HFF-Myc (cell line): ENCODE measurements at places on chromosomes 6 and 20.
A peak's percentile ranks its signal among the peaks of the same experiment; 100 is the strongest.

- DNase-seq = no peak
Measured at GRCh38 chr6:43730634-43731033, 39.4 kb upstream of the VEGFA start.

GRCh38 chr20:64038565-64039292 lies 2.7 kb downstream of the C20orf204 start:
- no peak for DNase-seq

DNA sequence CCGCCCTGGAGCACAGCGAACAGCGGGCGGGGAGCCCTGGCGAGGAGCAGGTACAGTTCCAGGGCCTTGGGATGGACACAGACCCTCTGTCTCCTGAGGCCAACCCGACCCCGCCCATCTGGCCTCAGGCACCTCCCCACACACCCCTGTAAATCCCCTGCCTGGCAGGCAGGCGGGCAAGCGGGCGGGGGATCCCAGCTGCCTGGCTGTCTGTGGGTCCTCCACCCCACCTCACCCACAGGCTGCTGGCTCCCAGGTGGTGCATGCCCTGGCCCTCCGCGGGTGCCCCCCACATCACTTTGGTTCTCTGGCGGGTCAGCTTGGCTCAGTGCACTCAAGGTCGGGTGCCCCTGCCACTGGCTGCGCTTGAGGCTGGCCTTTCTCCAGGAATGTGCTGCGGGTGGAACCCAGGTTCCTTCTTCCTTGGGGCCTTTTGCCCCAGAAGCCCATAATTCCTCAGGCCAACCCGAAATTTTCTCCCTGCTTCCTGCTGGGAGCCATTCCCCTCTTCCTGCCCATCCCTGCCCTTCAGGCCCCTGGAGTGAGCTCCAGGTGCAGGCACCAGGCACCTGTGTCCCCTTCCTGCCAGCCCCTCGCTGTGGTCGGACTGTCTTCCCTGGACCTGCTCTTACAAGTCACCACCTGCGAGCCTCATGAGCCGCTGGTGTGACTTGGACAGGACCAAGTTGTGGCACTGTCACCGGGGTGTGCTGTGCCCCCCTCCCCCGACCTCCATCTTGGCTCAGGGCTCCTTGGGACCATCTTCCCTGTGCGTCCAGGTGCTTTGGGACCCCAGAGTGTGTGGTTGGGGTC lies 5.3 kb upstream of the TNFRSF6B start:
- no peak for DNase-seq

GRCh38 chr20:33925867-33926266 lies 67.8 kb upstream of the RALY start:
- DNase-seq = no peak

DNA sequence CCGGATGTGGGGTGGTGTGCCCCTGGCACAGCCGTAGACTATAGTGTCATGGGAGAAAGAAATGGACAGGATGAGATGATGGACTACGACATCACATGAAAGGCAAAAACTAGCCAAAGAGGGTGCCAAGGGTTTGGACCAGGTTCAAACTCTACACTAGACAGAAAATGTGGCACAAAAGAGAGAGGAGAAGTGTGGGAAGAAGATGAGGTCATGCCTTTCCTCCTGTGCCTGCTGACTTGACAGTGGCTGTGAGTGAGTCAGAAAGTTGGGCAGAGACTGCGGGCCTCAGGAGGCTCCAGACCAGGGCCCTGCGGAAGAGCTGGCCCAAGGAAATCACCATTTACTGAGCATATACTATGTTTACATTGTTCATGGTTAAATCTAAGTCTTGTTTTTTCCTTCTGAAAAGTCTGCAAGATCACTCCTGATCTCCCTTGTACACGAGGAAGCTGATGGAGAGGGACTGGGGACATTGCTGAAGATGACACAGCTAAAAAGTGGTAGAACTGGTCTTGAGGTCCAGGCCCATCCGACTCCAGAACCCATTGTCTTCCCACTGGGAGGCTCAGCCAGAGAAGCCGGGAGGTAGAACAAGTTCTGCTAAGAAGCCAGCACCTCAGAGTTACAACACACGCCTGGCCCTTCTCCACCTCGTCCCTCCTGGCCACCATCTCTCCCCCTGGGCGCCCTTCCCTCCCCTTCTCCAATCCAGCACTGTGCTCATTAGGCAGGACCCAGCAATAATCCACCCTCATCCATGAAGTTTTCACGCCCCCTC lies 35.6 kb downstream of the CNKSR3 start:
- peak; percentile 32 for DNase-seq

GRCh38 chr6:135655055-135655454 lies 157.5 kb upstream of the AHI1 start:
- no peak for DNase-seq

DNA sequence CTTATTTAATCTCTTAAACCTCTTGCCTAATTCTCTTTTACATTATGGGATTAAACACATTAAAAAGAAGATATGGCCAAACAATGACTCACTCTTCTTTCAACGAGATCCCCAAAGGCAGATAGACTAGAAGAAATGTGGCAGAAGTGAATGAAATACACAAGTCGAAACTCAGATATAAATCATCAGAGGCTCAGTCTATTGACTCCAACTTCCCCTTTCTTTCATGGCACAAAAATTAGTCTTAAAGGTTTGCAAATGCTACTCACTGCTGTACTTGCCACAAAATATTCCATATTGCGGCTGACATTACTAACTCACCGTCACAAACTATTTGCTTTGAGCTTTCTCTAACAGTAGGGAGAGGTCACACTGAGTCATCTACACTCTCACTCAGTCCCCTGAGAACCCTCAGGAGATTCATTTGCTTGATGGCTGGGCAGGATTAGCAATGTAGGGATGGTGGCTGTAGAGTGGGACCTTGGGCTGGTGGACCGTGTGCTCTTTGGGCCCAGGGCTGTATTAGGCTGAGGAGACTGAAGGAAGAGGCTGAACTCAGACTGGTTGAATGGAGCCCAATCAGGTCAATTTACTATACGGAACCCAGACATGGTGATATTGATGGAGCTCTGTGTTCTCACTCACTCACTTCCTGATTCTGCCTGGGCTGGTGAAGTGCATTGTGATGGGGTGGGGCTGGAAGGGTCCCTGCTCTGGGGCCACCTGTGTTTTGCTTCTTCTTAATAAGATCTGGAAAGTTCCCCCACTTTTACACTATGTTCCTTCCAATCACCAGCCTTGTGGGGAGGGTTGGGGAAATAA lies 42.8 kb upstream of the UBR2 start:
- DNase-seq = no peak
